ENCODE measurements at places on chromosomes 7 and 10.

DNA sequence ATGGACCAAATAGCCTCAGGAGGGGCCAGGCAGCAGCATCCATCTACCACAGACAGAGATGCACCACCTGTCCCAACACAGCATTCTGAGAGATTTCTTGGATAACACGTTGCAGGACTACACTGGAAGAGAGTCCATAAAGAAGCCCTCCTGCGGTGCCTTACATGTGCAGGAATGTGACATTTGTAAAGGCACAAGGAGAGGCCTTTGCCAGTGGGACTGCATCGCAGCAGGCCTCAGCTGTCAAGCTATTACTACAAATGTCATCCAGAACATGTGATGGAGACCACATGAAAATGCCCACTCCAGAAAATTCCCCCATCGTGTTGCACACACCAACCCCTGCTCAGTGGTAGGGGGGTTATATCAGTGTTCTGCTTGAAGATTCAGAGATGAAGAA is 77.4 kb downstream of the ATXN7L1 start:
- peaks cover 17% of the 10 kb centered on the region for H3K4me1 ChIP-seq
- no peak overlapping the region for H3K27ac ChIP-seq
- H3K36me3 ChIP-seq: no peaks in the 10 kb centered on the region
- no peak for DNase-seq

DNA sequence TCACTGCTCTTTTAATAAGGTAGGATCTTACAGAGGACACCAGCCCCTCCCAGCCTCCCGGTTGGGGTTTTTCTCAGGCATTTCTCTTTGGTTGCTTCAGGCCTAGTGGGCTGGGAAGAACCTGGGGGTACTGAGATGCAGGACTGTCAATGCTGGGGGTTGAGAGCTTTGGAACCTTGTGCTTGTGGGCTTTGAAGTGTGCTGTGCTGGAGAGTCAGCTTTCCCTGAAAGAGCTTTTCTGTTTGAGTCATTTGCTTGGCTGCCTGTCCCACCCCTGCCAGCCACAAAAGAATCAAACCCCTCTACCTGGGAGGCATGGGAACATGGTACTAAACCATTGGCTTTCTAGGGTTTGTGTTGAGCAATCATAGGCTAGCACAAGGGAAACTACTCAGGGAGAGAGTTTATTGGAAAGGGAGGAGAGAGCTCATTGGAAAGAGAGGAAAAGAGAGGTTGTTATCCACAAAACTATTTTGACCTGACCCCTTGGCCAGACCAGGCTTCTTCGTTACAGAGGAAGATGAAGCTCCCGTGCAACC is 1.4 kb downstream of the SCD start:
- H3K4me3 ChIP-seq: no peak overlapping the region
- H3K27ac ChIP-seq: no peak overlapping the region
- DNase-seq: no peak
- peaks cover 18% of the 10 kb centered on the region for H3K4me1 ChIP-seq
- no peaks in the 10 kb centered on the region for H3K27me3 ChIP-seq

DNA sequence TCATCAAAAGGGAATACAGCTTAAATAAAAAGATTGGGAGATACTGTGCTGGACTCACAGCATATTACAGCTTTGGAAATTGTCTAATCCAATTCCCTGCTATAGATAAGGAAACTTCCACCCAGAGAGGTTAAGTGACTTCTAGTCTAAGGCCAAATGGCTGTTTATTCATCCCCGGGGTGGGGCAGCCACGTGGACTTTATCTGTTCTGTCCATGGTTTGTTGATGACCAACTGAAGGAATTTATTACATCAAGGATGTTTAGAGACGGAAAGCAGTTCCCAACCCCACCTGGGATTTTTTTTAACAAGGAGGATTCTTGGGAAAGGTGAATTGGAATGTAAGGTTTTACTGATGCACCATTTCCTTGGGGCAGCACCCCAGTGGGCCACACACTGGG is 88.6 kb downstream of the ATXN7L1 start:
- H3K27ac ChIP-seq: no peak overlapping the region
- H3K4me3 ChIP-seq: no peak overlapping the region
- no peaks in the 10 kb centered on the region for H3K27me3 ChIP-seq
- DNase-seq: no peak
- H3K36me3 ChIP-seq: peaks cover 16% of the 10 kb centered on the region

DNA sequence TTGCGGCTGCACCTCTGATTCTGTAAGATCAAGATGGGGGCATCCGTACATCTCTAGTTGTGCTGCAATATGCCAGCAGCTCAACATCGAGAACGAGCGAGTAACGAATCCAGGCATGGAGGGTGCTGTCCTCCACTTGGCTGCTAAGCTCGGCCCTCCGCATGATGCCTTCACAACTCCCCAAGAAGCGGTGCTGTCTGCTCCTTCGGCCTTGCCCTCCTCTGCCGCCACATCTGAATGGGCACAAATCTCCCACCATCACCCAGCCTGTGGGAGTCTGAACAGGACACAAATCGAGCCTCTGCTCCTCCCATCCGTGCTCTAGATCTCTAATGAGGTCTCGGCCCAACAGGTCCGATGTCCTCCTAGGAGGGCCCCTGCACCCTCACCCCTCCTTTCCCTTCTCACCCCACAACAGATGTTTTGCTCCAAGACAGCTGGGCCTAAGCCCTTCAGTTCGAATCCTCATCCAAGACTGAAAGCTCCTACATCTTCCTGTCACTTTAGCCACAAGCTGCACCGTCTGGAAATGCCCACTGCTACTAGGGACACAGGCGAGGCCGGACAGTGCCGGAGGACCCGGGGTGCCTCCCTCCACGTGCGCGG is 86.7 kb downstream of the ZNF33B start:
- peaks cover 9% of the 10 kb centered on the region for H3K36me3 ChIP-seq
- peak overlapping the region; percentile 75 for H3K27ac ChIP-seq
- no peaks in the 10 kb centered on the region for H3K27me3 ChIP-seq
- H3K4me1 ChIP-seq: peaks cover 23% of the 10 kb centered on the region
- no peak for DNase-seq
- peak overlapping the region; percentile 85 for H3K4me3 ChIP-seq

GRCh38 chr10:78905015-78905956 is 163.5 kb upstream of the ZMIZ1 start:
- H3K4me1 ChIP-seq: no peaks in the 10 kb centered on the region
- no peak overlapping the region for H3K27ac ChIP-seq
- no peaks in the 10 kb centered on the region for H3K36me3 ChIP-seq

DNA sequence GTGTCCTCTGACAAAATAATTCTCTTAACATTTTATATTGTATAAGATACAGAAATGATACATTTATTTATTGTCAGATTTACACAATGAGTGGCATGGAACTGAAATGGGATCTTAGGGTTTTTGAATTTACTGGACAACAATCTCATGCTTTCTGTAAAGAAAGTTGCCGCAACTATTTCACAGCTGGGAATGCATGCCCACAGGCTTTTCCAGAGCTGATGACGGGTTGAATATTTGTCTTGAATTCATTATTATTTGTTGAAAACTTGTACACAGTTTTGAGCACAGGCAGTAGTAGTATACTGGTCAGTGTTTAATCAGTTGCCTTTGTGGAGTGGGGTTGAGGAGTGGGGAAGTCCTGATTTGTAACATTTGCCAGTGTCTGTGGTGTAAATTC is 20.5 kb upstream of the MRC1 start:
- no peaks in the 10 kb centered on the region for H3K36me3 ChIP-seq
- no peak overlapping the region for H3K4me3 ChIP-seq
- H3K27me3 ChIP-seq: no peaks in the 10 kb centered on the region

GRCh38 chr7:22351878-22352277 is 5.1 kb downstream of the RAPGEF5 start:
- no peaks in the 10 kb centered on the region for H3K36me3 ChIP-seq
- DNase-seq: no peak
- peaks cover 14% of the 10 kb centered on the region for H3K27me3 ChIP-seq
- H3K4me1 ChIP-seq: no peaks in the 10 kb centered on the region
- no peak overlapping the region for H3K4me3 ChIP-seq

GRCh38 chr7:87797798-87798403 is 78.3 kb downstream of the SLC25A40 start:
- no peak overlapping the region for H3K27ac ChIP-seq
- DNase-seq: no peak
- H3K4me3 ChIP-seq: no peak overlapping the region
- no peaks in the 10 kb centered on the region for H3K36me3 ChIP-seq
- no peaks in the 10 kb centered on the region for H3K27me3 ChIP-seq

GRCh38 chr7:129829737-129830631 is 122.8 kb downstream of the UBE2H start:
- H3K27ac ChIP-seq: no peak overlapping the region
- peaks cover 23% of the 10 kb centered on the region for H3K4me1 ChIP-seq
- peak; percentile 66 for DNase-seq
- H3K27me3 ChIP-seq: no peaks in the 10 kb centered on the region
- peaks cover 19% of the 10 kb centered on the region for H3K36me3 ChIP-seq

Data from CD4-positive, alpha-beta T cell (primary cell).